Bone marrow (tissue), 2 donors: ENCODE measurements at places on chromosomes 7 and 10.

DNA sequence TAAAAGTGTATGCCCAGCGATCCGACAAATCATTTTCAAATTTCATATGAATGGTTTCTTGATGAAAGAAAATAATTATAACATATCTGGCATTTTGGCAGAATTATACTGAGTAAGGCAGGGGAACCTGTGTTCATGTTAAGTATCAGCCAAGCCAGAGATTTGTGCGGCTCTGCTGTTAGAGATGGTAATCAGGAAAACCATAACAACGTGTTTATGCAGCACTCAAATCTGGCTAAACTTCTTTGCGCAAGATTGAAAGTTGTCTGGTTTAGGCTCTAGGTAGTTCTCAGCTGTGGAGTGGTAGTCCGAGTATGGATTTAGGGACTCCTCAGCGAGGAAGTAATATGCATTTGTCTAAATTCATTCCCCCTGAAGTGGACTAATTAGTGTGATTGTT lies 8.9 kb upstream of the CTBP2 start:
- DNase-seq: no peak

- DNase-seq: no peak
These were observed 17.7 kb downstream of the MDFIC start for GRCh38 chr7:114939484-114940097.

GRCh38 chr10:33455029-33455428 lies 120.6 kb upstream of the NRP1 start:
- DNase-seq: no peak

- DNase-seq: no peak
These were observed 58.5 kb upstream of the DNAJB6 start for GRCh38 chr7:157278167-157278790.
